Lower leg skin (tissue), 4 donors: ENCODE measurements at places on chromosomes 6 and 20. TPM values are rescaled to one million over a fixed set of nuclear protein-coding genes. Genes with fewer than 3 reads are reported as not detected.

The CLDN20 gene
- total RNA-seq, result 0.34 TPM

The ANKS1A gene
- total RNA-seq, result 25.2 TPM

- no peak for DNase-seq
Observed at GRCh38 chr6:85047818-85048217, 283.4 kb upstream of the TBX18 start.

DNA sequence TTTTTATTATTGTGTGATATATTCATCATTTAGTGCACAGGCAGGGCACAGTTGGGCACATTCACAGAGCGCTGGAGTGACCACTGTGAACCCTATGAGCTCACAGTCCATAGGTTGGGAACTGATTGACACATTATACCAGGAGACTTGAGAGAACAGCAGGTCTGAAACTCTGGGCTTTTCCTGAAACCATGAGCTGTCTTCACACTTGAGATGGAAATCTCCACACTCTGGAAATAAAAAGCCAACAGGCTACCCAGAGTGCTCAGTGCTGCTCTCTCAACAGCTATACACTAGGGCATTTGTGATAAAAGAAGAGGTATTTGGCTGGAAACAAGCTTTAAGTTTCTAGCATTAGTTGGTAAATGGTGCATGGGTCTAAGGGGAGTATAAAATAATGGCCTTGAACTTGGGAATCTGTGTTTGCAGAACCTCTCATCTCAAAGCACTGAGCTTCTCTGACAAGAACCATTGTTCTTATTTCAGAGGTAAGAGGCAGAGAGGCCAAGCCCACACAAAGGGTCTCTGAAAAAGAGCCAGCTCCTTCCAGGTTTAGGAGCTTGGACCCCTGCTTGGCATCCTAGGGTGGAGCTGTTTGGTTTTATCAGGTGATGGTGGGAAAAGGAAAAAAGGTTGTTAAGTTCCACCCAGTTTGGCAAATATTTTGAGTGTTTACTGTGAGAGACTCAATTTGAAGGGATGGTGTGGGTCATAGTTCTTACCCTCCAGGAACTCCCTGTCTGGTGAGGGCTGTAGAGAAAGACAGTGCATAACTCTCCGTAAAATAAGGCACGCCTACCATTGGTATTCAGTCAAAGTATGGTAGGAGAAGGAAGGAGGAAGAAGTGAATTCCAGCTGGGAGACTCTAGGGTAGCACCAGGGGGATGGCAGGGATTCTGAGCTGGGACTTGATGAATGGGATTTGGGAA is 14.5 kb downstream of the CHMP4B start:
- no peak for DNase-seq

DNA sequence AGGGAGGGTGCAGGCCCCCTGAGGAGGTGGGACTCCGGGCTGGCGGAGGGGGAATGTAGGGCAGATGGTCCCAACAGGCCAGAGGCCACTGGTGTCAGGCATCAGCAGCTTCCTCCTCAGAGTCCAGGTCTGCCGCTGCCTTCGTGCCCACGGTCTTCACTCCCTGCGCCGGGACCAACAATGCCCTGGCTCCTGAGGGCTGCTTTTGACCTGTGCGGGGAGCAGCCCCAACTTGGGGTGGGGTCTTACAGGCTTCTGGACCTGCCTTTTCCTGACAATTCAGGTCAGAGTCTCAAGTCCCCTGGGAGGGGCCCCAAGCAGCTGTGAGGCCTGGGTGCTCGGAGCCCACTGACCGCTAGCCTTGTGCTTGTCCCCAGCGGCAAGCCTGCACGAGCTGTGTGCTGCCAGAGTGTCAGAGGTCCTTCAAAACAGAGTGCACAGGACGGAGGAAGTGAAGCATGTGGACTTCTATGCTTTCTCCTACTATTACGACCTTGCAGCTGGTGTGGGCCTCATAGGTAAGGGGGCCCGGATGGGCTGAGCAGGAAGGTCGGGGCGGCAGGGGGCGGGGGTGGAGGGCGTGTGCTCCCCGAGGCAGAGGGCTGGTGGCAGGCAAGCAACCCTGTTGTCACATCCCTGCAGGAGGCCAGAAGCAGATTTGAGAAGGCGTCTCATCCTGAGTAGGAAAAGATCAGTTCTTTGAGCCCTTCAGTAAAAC is 25.3 kb upstream of the PYGB start:
- DNase-seq, result peak; percentile 74
